ENCODE measurements at places on chromosomes 16 and 17.

DNA sequence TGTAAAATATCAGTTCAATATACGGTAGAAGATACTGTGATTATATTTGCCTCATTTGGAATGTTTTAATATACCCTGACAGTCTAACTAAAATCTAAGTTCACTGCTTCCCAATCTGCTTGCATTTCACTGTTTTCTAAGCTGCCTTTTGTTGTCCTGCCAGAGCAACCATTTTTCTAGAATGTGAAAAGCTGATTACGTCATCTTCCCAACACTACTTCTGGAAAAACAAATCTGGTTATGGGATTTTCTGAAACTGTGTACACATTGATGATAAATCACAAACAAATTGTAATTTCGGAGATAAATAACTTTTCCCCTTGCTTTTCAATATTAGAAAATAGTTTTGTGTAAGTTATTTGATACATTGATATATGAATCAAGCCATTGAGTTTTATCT, 1529.0 kb downstream of the CDH11 start:
- DNase-seq: no peak

DNA sequence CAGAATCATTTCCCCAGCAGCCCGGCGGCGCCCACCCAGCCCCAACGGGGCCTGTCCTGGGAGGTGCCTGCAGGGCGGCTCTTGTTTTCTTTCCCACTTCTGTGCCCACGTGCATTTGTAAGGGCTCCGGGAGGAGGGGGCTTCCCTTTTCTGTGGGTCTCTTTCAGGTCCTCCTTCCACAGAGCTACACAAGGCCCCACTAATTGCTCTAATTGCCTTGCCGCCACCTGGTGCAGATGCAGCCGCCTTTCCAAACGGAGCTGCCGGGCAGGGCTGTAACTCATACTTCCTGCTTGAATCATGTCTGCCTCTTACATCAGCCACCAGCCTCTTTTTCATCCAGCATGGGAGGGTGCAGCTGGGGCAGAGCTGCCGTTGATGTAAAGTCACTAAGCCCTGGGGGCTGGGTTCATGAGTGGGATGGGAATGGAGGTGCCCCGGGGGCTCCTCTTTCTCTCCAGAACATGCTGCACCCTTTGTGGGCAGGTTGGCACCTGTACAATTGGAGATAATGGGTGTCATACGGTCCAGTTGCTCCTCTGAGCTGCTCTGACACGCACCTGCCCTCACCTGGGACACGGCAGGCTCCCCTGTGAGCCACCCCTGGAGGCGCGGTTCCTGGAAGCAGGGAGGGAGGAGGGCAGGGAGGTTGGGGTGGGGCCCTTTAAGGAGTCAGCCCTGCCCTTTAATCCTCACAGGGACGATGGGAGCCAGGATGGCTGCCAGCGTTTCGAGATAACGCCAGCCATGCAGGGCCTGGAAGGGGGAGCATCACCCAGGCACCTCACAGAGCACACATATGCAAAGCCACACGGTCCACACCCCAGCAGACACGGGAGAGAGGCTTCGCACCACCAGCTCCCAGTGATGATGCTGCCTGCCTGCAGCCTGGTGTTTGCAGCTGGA, 41.1 kb upstream of the KLHDC4 start:
- DNase-seq: peak; percentile 63

GRCh38 chr17:9324864-9325263, 250.8 kb downstream of the STX8 start:
- DNase-seq: no peak

- no peak for DNase-seq
Observed at GRCh38 chr16:90033387-90033786, 14.1 kb upstream of the DBNDD1 start.

DNA sequence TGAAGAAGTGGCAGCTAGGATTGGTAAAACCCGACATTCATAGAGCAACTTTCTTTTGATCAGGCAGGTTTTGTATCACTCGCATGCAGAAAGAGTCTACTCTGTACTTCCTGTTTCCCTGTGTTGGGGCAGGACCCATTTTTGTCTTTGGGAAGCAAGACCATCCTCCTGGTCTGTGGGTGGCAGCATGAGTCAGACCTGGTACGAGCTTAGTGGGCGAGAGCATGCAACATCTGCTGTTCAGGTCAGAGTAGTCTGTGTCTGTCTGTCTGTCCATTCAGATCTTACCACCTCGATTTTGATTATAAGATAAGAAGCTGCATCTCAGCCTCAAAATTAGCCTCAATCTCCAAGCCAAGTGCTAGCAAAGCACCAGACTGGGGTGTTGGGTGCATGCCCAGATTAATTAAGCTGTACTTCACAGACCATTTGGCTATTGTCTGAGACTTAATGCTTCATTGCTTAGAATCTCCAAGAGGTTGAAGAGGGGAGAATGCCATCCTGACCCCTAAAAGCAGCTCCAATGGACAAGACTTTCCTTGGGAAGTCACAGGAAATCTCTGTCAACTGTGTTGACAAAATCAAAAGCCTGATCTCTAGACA, 110.9 kb downstream of the XYLT1 start:
- no peak for DNase-seq

DNA sequence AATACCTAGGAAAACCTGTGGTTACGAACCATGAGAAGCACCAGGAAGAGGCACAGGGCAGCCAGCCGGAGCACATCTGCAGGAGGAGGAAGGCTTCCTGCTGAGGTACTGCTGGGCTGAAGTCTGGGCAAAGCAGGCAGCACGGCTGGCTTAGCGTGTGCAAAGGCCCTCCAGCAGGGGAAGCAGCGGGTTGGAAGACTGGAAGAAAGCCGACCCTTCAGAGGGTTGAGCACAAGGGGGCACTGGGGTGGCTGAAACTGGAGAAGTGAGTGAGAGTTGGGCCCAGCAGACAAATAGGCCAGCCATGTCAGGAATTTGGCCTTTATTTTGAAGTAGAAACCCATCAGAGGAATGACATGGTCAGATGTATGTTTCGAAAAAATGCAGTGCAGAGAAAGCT, 12.1 kb upstream of the HSD3B7 start:
- no peak for DNase-seq

DNA sequence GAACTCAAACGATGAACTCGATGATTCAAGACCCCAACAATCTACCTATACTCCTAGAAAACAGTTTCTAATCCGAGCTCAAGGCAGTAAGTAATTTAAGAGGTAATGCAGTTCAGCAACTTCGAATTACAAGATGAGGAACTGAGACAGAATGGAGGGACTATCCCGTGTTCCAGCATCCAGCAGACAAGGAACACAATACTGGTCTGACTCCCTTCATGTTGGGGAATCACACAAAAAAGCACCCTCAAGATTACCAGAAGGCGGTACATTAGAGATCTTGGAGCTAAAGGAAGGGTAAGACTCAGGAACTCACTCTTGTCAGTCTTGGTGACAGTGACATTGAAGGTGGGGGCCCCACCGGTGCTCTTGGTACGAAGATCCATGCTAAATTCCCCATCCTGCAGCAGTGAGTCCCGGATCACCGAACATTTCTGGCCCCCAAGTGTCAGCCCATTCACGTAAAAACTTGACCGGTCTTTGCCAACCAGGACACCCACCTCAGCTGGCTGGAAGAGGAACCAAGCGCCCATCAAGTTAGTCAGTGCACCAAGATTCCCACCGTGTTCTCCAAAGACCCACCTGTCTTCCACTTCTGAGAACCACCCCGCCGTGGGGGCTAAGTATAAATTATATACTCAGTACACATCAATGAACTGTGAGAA, 1.9 kb downstream of the PFN1 start:
- no peak for DNase-seq

DNA sequence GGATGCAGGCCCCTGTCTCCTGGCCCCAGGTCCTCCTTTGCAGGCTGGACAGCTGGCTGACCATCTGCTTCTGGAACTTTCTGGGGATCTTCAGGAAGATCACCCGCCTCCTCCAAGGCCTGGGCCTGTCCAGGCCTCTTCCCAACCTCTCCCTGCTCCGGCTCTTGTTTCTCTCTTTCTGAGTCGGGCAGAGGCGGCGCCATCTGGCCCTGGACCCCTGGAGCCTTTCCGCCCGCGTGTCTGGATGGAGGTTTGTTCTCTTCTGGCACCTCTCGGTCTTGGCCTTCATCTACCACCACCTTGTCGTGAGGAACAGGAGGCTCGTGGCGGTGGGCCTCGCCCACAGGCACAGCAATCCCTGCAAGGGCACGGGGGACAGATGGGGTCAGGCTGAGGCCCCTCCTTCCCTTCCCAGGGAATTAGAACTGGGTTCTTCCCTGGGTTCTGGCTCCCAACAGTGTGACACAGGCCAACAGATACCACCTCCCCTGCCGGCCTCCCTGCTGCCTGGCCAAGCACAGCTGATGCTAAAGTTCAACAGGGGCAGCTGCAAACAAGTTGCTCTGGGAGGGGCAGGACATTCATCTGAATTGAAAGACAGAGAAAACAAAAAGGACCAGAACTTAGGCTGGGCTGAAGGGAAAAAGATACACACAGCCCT, 13.3 kb downstream of the NDUFAF8 start:
- no peak for DNase-seq

- DNase-seq: no peak
Observed at GRCh38 chr17:39678340-39679116, 9.3 kb downstream of the PGAP3 start.

GRCh38 chr16:31080756-31081419, 6.7 kb downstream of the ZNF646 start:
- DNase-seq: no peak
